ENCODE measurements at places on chromosomes 12 and 14. TPM values are rescaled to one million over a fixed set of nuclear protein-coding genes. Genes with fewer than 3 reads are reported as not detected.

SIX4 gene
- not detected for total RNA-seq

PYM1 gene
- 22.1 TPM for total RNA-seq

IL22 gene
- total RNA-seq, result not detected

ADSS1 gene
- total RNA-seq, result 3.0 TPM

FAM181A gene
- total RNA-seq, result not detected

PGAM5 gene
- total RNA-seq, result 73.2 TPM

PZP gene
- total RNA-seq, result not detected

CRACR2A gene
- 24.7 TPM for total RNA-seq

KERA gene
- not detected for total RNA-seq

TSHR gene
- 0.31 TPM for total RNA-seq

PLEKHD1 gene
- total RNA-seq, result not detected

SLC10A1 gene
- total RNA-seq, result not detected

NANOG gene
- not detected for total RNA-seq

NPAS3 gene
- not detected for total RNA-seq

DDX55 gene
- 55.4 TPM for total RNA-seq

PLEKHG3 gene
- 2.8 TPM for total RNA-seq

PPM1H gene
- not detected for total RNA-seq

ANO2 gene
- total RNA-seq, result not detected

ACSM4 gene
- not detected for total RNA-seq

PFKM gene
- 59.7 TPM for total RNA-seq

HSPA2 gene
- total RNA-seq, result 3.6 TPM

TMEM229B gene
- total RNA-seq, result 1.6 TPM

CDKL1 gene
- total RNA-seq, result 7.7 TPM

DTD2 gene
- total RNA-seq, result 25.4 TPM

Data from activated CD8-positive, alpha-beta T cell treated with anti-CD3 and anti-CD28 coated beads for 36 hours (primary cell).